ENCODE measurements at places on chromosomes 12 and 14.

DNA sequence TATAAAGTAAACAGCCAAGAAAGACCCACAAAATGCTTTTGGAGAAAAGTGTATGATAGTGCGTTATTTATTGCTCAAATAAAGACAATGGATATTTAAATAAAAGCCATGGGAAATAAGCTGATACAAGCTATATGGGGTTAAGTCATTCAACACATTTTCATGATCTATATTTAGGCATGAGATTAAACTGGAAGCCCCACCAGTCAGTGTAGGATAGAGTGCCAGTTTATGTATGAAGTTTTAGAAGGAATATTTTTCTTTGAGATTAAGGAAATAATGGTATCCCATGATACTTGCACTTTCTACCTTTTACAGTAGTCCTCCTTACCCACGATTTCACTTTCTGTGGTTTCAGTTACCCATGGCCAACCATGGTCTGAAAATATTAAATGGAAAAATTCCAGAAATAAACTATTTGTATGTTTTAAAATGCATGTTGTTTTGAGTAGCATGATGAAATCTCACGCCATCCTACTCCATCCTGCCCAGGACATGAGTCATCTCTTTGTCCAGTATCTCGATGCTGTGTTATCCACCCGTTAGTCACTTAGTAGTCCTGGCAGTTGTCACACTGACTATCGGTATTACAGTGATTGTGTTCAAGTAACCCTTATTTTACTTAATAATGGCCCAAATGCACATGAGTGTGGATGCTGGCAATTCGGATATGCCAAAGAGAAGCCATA is 22.3 kb downstream of the SYT1 start:
- DNase-seq = no peak

GRCh38 chr12:591167-592023 is 71.8 kb downstream of the NINJ2 start:
- DNase-seq = no peak

- no peak for DNase-seq
Observed at GRCh38 chr14:80906336-80906735, 35.2 kb downstream of the CEP128 start.

- no peak for DNase-seq
Observed at GRCh38 chr14:38250331-38250730, 5.6 kb downstream of the CLEC14A start.

GRCh38 chr12:56616244-56616643 is 13.9 kb downstream of the BAZ2A start:
- no peak for DNase-seq

DNA sequence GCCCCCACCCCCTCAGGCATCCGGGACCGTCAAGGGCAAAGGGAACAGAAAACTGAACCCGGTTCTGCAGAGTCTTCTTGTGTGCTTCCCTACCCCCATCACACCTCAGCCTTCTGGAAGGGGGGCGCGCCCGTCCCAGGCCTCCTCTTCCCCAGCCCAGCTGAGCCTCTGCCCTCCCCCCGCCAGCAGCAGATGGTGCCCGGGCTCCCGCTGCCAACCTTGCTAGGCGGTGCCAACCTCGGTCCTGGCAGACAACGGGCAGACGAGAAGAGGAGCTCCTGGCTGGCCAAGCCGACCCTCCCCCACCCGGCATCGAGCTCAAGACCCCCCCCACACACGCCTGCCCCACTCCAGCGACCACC is 8.7 kb downstream of the STAC3 start:
- DNase-seq = peak; percentile 46

GRCh38 chr14:64834965-64835364 is 44.7 kb downstream of the SPTB start:
- DNase-seq = no peak

- no peak for DNase-seq
Observed at GRCh38 chr12:51866324-51866723, 17.8 kb upstream of the FIGNL2 start.

DNA sequence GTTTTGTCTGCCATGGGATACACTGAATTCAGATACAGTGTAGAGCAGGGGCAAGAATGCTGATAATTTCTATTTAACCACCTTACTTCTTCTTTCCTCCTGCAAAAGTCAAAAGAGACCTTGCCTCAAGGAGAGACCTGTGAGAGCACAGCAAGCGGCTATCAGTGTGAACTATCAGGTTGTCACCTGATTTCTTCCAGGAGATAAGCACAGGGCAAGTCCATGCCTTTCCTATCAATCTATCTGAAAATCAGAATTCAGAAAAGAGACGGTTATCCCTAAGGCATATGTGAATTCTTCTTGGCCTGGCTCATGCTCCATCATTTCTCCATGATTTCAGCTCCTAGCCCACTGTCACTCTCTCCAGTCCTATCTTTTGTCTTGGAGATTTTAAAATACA is 128.9 kb upstream of the CCND2 start:
- no peak for DNase-seq

GRCh38 chr12:115102450-115102849 is 418.5 kb upstream of the TBX3 start:
- no peak for DNase-seq

- no peak for DNase-seq
Observed at GRCh38 chr12:102314821-102315220, 117.2 kb upstream of the PMCH start.

GRCh38 chr14:68566075-68566474 is 226.8 kb downstream of the ZFP36L1 start:
- DNase-seq = no peak

GRCh38 chr12:22600181-22600580 is 24.8 kb upstream of the ETNK1 start:
- no peak for DNase-seq

All from NCI-H1417 (cell line).